ENCODE measurements at places on chromosomes 7 and 10.

DNA sequence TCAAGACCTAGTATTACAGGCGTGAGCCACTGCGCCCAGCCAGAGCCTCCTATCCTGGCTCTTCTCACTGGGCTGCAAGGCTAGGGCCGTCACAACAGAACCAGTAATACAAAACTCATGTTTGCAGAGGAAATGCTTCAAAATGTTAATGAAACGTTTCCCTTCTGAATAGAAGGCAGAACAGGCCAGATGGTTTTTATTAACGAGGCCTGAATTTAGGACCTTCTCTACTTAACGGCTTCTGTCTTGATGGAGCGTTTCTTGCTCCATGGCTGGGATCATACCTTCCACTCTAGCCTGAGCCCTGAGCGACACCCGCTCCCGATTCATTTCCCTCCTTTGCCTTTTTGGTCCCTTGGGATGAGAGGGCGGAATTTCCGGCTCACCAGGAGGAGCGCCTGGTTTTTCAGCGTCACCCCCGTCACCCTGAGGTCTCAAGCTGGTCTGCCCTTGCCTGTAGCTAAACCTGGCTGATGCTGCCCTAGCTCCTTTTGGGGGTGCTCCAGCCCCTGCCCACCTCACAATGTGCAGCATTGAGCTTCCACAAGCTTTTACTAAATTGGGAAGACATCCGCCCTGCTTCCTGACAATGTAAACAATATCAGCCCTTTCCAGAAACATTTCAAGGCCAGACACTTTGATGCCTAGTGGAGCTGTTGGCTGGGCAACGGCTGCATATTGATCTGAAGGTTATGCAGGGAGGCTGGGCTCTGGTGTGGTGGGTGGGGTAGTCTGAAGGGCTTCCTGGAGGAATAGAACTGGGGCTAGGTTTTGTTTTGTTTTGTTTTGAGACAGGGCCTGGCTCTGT lies 5.2 kb downstream of the CLIP2 start:
- no peak for DNase-seq

- no peak for DNase-seq
Measured at GRCh38 chr10:7492660-7493046, 81.8 kb upstream of the SFMBT2 start.

DNA sequence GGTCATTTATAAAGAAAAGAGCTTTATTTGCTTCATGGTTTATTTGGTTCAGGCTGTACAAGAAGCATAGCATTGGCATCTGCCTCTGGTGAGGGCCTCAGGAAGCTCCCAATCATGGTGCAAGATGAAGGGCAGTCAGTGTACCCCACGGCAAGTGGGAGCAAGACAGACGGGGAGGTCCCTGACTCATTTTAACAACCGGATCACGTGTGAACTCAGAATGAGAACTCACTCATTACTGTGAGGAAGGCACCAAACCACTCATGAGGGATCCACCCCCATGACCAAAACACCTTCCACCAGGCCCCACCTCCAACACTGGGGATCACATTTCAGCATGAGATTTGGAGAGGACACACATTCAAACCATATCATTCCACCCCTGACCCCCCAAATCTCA lies 15.7 kb upstream of the CRYGN start:
- no peak for DNase-seq

- DNase-seq = no peak
Measured at GRCh38 chr10:84185526-84186175, 8.7 kb upstream of the CDHR1 start.

- DNase-seq = no peak
Measured at GRCh38 chr7:16204953-16205352, 216.4 kb downstream of the CRPPA start.

DNA sequence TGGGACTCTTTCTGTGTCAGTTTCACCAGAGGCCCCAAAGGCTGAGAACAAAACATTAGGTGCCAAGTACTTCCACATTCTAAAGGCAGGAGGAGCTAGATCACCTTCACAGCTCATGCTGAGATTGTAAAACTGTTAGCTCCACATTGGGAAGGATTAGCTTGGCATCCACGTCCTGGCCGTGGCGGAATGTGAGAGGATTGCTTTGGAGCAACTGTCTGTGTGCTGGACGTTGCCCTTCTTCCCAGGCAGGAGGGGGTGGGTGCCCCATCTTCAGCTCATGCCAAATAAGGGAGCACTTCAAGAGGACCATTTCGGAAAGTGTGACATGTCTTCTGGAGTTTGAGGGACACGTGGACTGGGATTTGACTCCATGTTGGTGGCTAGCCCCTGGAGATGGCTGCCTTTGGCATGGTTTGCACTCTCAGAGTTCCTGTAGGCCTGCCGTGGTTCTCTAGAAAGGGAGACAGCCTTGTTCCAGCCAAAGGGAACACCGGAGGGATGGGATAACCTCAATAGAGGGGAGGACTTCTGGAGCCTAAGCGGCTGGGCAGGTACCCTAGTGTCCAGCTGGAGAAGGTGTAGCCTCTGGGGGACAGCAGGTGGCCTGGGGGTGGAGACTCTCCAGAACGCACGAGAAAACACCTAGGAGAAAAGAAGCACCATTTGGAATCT lies 19.9 kb upstream of the FMC1 start:
- DNase-seq = no peak

DNA sequence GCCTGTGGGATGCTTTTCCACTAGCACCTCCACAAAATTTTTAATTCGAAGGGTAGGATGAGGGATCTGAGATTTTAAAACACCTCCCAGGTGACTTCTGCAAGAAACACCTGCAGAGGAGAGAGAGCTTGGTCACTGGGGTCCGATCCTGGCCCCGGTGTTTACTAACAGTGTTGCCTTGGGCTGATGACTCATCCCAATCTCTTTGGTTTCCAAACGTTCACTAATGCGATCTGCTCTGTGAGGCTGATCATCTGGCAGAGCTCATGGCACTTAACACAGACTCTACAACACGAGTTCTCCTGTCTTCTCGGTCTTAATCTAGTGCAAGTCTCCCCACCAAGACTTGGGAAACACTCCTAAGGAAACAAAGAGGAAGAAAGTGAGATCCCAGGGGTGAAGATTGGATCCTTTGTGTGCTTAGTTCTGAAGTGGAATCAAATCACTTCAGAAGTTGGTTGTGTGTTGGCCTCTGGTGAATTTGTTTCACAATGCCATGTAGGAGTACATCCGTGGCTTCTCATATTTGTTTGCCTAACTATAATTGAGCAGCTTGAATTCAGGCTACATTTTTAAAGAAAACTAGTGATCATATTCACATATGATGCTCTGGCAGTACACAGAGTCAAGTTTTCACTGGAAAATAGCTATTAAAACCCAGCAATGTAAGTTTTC lies 407.9 kb downstream of the NRG3 start:
- DNase-seq = no peak

GRCh38 chr10:87547734-87548311 lies 43.1 kb downstream of the MINPP1 start:
- no peak for DNase-seq

DNA sequence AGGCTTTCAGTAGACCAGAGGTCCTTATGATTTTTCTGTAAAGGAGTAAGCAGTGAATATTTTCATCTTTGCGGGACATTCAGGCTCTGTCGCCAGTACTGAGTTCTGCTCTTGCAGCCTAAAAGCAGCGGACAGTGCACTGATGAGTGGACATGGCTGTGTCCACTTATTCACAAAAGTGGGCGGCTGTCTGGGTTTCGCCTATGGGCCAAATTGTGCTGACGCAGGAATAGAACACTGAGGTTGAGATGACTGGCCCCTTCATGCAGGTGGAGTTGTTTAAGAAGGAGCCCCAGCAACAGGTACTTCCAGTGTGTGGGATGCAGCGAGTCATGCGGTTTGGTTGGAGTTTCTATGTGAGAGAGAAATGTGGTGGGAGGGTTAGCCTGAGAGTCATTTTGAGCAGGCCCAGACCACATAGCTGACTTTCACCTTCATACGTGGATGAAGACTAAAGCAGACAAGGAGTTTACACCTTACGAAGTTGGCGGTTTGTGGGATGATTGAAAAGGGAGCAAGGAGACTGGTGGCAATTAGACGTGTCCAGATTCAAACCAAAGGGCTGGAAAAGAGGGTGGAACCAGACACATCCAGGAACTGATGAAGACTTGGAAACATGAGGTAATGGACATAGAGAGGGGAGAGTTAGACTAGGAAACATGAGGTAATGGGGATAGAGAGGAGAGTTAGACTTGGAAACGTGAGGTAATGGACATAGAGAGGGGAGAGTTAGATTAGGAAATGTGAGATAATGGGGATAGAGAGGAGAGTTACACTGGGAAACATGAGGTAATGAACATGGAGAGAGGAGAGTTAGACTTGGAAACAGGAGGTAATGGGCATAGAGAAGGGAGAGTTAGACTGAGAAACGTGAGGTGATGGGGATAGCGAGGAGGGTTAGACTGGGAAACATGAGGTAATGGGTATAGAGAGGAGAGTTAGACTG lies 38.2 kb downstream of the WDR37 start:
- DNase-seq = no peak

GRCh38 chr10:97960269-97961056 lies 70.0 kb downstream of the CRTAC1 start:
- no peak for DNase-seq

DNA sequence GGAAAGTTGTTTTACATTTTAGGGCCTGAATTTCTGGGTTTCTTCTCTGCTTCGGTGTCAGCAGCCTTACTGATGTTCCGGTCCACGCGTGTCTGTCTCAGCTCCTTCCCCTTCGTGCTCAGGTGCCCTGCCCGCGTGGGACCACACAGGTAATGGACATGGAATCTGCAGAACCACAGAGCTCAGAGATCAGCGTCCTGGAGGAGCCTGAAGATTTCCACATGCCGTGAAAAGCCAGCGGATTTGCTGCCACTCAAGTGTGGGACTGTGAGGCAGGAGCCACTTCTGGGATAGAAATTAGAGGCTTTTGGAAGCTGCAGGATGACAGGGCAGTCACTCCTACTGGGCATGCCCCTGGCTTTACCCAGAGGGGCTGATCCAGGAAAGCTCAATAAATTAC lies 666.1 kb upstream of the FOXK1 start:
- DNase-seq = no peak

GRCh38 chr7:118590107-118590506 lies 365.6 kb downstream of the ANKRD7 start:
- DNase-seq = no peak

- no peak for DNase-seq
Measured at GRCh38 chr7:49873420-49873819, 100.0 kb downstream of the VWC2 start.

DNA sequence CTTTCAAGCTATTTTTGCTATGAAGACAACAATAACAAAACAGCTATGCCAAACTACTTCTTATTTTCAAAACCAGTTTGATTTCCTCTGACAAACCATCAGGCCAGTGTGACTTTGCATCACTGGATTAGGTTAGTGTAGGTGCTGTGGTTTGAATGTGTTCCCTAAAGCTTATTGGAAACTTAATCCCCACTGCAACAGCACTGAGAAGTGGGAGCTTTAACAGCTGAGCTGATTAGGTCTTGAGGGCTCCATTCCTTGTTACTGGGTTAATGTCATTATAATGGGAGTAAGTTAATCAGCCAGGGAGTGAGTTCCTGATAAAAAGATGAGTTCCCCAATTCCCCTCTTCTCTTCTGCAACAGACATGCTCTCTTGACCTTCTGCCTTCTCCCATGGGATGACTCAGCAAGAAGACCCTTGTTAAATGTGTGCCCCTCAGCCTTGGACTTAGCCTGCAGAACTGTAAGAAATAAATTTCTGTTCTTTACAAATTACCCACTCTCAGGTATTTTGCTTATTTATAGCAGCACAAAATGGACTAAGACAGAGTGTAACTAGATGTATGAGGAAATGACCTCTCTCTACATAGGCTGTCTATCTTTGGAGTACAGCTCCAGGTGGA lies 186.8 kb downstream of the CTTNBP2 start:
- no peak for DNase-seq

- DNase-seq = no peak
Measured at GRCh38 chr10:60238759-60239100, 150.9 kb downstream of the ANK3 start.

DNA sequence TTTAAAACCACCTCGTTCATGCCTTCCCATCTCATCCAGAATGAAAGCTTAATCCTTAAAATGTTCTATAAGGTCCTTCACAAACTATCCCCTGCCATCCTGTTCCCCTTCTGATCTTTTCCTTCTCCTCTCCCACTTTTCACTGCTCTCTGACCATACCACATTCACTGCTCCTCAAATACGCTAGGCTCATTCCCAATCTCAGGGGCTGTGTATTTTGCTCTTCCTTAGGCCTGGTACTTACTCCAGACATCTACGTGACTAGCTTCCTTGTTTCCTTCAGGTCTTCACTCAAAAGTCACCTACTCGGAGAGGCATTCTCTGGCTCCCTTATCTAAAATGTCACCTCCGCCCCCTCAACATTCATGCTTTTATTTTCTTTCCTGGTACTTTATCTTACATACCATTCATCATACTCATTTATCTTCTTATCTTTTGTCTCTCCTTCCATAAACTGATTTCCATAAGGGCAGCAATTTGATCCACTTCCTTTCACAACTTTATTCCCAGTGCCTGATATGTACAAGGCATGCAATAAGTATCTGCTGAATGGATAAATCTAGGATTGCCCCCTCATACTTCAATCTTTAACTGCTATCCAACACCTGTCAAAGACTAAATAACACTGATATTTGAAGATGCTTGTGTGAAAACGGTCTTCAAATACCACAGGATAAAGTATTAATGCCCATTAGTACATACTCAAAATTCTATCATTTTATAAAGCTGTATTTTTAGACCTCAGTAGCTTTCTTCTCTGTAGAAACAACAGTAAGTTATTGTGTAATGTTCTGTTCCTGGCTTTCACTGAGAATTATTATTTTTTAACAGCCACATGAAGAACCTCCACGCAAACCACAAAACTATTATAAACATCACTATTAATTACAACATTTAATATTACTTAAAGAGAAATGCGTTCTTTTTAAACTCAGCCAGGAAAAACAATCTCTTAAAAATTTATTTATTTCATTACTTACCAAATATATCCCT lies 27.0 kb downstream of the JMJD1C start:
- no peak for DNase-seq

DNA sequence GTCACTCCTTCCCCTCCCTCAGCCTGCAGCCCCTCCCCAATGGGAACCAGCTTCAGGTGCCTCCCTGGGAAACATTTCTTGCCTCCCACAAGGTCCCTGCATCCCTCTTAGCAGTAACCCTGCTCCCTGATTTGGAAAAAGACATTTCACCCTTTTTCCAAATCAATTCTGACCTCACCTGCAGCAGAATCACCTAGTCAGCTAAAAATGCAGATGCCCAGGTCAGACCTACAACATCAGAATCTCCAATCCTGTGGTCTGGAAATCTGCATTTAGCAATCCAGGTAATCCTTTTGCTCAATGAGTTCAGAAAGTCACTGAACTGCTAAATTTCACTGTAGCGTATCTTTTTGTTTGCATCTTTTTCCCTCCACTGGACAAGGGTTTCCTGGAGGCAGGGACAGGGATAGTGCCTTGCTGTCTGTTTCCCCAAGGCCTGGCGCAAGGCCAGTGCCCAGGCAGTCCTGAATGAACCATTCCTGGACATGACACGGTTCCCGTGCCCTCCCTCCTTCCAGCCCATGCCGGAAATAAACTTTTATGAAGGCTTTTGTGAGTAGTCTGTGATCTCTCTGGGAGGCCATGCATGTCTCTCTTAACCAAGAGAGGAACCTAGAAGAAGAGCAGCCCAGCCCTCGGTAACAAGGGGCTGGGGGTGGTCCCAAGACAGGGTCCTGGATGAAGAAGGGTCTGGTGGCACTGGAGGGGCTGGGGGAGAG lies 44.0 kb downstream of the COL13A1 start:
- no peak for DNase-seq
